ENCODE measurements at places on chromosomes 3 and 15. TPM values are rescaled to one million over a fixed set of nuclear protein-coding genes. Genes with fewer than 3 reads are reported as not detected.

- DNase-seq, result no peak
- no peak overlapping the region for H3K27ac ChIP-seq
- H3K4me1 ChIP-seq, result peaks cover 9% of the 10 kb centered on the region
- no peaks in the 10 kb centered on the region for H3K27me3 ChIP-seq
- no peaks in the 10 kb centered on the region for H3K36me3 ChIP-seq
Observed at GRCh38 chr3:189630767-189631372, 319 bp upstream of the TP63 start.

GRCh38 chr3:135803028-135803692 is 162.4 kb upstream of the PPP2R3A start:
- no peak overlapping the region for H3K4me3 ChIP-seq
- DNase-seq, result no peak
- H3K27me3 ChIP-seq, result peaks cover 92% of the 10 kb centered on the region
- no peak overlapping the region for H3K27ac ChIP-seq
- no peaks in the 10 kb centered on the region for H3K4me1 ChIP-seq

DNA sequence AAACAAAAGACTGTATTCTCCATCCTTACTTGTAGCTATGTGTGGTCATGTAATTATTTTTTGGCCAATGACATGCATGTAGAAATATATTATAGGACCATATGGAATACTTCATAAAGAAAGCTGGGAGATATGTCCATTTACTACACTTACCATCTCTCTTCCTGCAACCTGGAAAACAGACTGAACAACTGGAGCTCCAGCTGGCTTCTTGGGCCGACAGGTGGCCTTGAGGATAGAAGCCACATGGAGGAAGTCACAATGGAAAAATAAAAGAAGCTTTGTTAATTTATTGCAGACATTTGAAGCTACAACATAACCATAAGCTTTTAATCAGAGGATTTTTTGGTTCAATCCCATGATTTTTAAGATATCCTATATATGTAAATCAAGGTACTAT is 167.9 kb upstream of the CBLB start:
- H3K27me3 ChIP-seq, result no peaks in the 10 kb centered on the region
- H3K4me3 ChIP-seq, result no peak overlapping the region
- no peaks in the 10 kb centered on the region for H3K36me3 ChIP-seq
- peaks cover 34% of the 10 kb centered on the region for H3K4me1 ChIP-seq
- H3K27ac ChIP-seq, result no peak overlapping the region

DNA sequence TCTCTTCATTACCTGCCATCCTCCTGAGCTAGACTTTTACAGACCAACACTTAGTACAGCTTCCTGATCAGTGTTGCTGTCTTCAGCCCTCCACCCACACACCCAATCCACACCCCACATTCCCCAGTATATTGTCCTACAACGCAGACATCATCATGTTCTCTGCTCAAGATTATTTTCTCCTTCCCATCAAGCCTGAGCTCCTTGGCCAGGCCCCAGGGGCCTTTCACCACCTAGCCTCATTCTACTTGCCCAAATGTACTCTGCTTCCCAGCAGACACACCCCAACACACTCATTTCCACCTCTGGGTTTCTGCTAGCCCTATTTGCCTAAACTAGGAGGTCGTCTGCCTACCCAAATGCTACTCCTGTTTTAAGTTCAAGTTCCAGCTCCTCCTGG is 37.0 kb downstream of the DAPK2 start:
- H3K27ac ChIP-seq, result peak overlapping the region; percentile 45
- no peaks in the 10 kb centered on the region for H3K27me3 ChIP-seq
- peaks cover 64% of the 10 kb centered on the region for H3K4me1 ChIP-seq
- no peak for DNase-seq
- peaks cover 6% of the 10 kb centered on the region for H3K36me3 ChIP-seq

GRAMD1C gene
- 6.3 TPM for total RNA-seq

Measured in Calu3 (cell line).